Cardiac muscle cell (in vitro differentiated cells and primary cell): ENCODE measurements at places on chromosomes 2 and 18. TPM values are rescaled to one million over a fixed set of nuclear protein-coding genes. Genes with fewer than 3 reads are reported as not detected.

The STARD6 gene
- total RNA-seq, result not detected in 2 replicates

The CCDC148 gene
- total RNA-seq, result 0.39 and 0.78 TPM in 2 replicates

The TRIM54 gene
- total RNA-seq, result 53.1 and 65.9 TPM in 2 replicates

The SP140L gene
- 0.07 and 0.30 TPM in 2 replicates for total RNA-seq

The HOXD10 gene
- not detected in 2 replicates for total RNA-seq

The KRCC1 gene
- total RNA-seq, result 26.6 and 26.7 TPM in 2 replicates

The LYG2 gene
- not detected in 2 replicates for total RNA-seq

The DTNA gene
- 19.6 and 27.6 TPM in 2 replicates for total RNA-seq

The SH3YL1 gene
- 18.2 and 35.1 TPM in 2 replicates for total RNA-seq

The ITPRID2 gene
- 30.3 and 66.5 TPM in 2 replicates for total RNA-seq

The IL1B gene
- total RNA-seq, result not detected in 2 replicates

The GTF2A1L gene
- 1.4 and 1.9 TPM in 2 replicates for total RNA-seq

The FAM124B gene
- total RNA-seq, result 0.30 TPM in 1 of 2 replicates, not detected in the other

The CD226 gene
- 0.21 and 0.71 TPM in 2 replicates for total RNA-seq

The RSAD2 gene
- total RNA-seq, result 0.12 and 0.28 TPM in 2 replicates

The NLRC4 gene
- not detected in 2 replicates for total RNA-seq

The SLC35F5 gene
- 42.2 and 48.4 TPM in 2 replicates for total RNA-seq

The INPP5D gene
- 3.5 and 6.8 TPM in 2 replicates for total RNA-seq

The CHRNA1 gene
- 0.07 and 1.1 TPM in 2 replicates for total RNA-seq

The COL4A4 gene
- 0.14 and 0.15 TPM in 2 replicates for total RNA-seq
